ENCODE measurements at places on chromosomes 11 and 22.

DNA sequence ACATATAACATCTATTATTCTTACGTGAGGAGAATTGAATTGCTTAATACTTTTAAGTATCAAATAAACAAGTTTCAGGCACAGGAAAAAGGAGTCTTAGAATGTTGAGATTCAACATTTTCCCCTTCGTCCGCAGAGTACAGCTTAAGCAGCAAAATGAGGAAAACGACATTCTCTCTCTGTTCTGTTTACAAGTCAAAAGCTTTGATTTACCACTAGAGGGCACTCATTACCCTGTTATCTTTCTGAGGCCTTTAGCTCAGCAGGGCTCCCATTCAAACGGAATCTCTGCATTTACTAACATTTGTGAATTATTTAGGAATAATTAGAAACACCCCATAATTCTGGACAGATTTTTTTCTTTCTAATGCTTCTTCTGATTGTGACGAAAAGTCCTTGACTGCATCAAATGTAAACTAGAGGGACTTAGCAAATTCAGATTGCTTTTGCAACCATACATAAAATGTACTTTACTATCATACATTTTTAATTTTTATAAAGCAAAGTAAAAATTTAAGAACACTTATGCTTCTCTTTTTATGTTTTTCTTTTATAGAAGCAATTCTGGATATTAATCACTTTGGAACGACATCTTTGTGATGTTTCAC is 75.0 kb downstream of the JRKL start:
- DNase-seq: no peak

DNA sequence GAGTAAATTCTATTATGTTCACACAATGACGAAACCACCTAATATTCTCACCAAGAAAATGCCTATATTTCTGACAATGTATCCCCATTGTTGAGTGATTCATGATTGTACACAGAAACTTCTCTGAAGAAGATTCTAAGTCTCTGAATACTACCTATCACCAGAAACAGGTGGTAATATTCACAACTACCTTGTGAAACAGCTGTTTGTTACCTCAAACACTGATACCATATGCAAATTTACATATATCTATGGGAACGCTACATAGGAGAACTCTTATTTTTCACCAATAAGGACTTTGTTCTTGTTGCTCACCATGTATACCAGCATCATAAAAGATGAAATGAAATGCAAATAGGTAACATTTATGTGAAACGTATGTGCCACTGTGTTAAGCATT is 59.3 kb downstream of the PDGFD start:
- DNase-seq: no peak

DNA sequence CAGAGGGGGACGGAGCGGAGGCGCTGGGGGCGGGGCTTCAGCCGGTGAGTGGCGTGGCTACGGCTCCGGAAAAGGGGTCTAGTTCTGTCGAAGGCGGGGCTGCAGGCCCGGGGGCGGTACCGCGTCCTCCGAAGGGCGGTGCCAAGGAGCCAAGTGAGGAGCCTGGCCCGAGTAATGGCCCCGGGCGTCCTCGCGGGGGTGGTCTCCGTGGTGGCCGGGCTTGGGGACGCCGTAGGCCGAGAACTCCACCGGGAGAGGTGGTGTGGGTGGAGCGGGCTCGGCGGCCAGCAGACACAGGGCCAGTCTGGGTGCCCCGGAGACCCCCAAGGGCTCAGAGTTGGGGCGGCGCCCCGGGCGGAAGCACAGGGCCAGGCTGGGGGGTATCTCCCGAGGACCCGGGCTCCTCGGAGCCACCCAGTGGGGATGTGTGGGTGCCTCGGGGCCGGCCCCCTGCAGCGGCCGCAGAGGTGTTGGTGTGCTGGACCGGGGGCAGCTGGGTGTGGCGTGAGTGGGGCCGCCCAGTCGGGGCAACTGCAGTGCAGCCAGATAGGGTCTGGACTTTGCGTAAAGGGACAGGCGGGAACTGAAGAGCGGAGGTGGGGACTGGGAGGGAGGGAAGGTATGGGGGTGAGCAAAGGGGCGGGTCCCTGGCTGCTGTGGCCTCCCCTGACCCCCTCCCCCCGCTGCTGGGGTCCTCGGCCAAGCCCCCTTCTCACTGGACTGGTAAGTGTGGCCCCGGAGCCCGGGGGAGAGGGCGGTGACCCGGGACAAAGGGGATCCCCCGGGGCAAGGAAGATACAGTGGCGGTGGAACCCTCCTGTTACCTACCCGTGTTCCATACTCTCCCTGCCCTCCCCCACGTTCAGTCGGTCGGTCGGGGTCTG is 838 bp downstream of the FKBP2 start:
- no peak for DNase-seq

- no peak for DNase-seq
These were observed 965 bp downstream of the OSBPL5 start for GRCh38 chr11:3164138-3164551.

DNA sequence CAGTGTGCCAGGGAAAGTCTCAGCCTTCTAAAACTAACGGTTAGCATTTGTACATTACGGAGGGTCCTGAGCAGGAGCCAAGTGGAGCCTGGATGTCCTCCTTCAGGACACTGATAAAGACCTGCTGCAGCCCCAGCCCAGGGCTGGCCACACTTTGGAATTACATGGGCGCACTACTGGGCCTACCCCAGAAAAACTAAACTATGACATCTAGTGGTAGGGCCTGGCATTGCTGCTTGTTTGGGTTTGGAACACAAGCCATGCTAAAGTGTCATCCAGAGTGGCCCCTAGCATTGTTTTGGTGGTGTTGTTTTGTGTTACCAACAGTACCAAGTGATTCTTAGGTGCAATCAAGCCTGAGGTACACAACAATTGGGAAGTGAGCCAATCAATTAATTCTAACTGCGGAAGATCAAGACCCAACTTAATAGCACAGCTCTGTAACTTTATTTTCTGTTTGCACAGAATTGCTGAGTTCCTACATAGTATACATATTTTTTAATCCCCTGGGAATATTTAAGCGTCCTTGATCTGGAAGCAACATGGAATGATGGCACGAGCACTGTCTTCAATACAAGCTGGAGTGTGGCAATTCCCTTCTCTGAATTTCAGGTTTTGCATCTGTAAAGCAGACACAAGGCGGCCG is 340.7 kb downstream of the LARGE1 start:
- DNase-seq: no peak

Data from amygdala (tissue), 56 donors.